Lung (tissue), 17 donors: ENCODE measurements at places on chromosomes 12 and 14.

- DNase-seq, result no peak
Observed at GRCh38 chr12:92898755-92899154, 30.3 kb downstream of the EEA1 start.

DNA sequence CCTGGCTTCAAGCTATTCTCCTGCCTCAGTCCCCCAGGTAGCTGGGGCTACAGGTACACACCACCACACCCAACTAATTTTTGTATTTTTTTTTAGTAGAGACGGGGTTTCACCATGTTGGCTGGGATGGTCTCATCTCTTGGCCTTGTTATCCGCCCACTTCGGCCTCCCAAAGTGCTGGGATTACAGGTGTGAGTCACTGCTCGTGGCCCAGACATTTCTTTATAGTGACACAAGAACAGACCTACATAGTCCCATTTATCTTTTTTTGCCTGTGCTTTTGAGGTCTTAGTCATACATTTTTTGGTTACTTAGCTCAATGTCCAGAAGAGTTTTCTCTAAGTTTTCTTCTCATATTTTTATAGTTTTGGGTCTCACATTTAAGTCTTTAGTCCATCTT lies 247.4 kb downstream of the SYT10 start:
- no peak for DNase-seq

DNA sequence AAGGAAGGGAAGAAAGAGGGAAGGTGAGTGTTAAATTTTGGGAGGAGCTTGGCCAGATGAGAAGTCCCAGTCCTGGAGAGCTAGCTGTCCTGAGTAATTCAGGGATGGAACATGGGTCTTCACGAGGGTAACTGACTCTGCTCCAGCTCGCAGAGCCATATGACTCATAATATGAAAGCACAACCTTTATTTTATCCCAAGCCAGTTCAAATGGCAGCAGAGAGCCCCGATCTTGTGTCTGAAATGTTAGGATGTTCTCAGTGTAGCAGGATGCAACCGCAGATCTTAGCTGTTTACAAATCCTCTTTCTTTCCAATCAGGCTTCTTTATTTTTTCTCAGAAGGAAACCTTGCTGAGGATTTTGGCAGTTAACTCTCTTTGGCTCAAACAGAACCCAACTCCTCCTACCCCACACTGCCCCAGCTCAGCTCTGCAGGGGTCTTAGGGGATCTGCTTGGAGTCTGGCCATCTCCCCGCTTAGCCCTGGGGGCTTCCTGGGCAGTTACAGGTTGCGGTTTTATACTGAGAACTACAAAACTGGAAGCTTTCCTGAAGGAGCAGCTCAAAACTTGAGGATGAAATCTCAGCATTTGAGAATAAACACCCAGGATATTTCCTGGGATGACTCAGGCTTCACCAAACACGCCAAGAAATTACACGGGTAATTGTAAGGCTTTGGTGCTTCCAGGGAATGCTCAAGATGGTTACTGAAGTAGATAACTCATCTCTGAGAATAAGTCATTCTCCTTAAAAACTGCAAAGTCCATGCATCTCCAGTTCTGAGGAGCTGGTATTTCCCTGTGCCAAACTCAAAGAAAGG lies 92.5 kb downstream of the VCPKMT start:
- no peak for DNase-seq

- no peak for DNase-seq
Observed at GRCh38 chr12:26121323-26122060, 3.3 kb downstream of the BHLHE41 start.

DNA sequence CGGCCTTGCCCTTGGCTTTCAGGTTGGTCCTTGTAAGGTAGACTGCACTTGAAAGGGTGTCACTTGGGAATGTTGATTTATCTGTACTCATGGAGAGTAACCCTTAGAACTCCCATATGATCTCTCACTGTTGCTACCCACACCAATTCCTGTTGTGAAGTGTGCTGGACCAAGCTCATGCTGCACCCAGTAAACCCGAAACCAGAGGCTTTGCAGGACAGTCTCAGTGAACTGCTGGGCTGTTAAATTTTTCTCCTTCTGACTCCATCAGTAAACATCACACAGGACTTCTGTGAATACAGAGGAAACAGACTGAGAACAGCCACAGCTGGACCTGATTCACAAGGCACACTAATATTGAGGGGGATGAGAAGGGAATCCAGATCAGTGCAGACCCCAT lies 783.0 kb downstream of the TMEM121 start:
- no peak for DNase-seq

- DNase-seq, result no peak
Observed at GRCh38 chr12:62335796-62336195, 75.6 kb downstream of the USP15 start.

- peak; percentile 64 for DNase-seq
Observed at GRCh38 chr12:52156757-52157565, 34.9 kb downstream of the KRT80 start.

- peak; percentile 94 for DNase-seq
Observed at GRCh38 chr14:58637391-58638230, at the start of gene DACT1. TSS of gene DACT1 (plus strand) at chr14:58637962. CDS start at chr14:58638203, 241 bp downstream.

GRCh38 chr14:104908303-104908702 lies 16.4 kb upstream of the PLD4 start:
- no peak for DNase-seq

GRCh38 chr14:104458845-104459244 lies 120.7 kb upstream of the C14orf180 start:
- no peak for DNase-seq

GRCh38 chr12:24838531-24838950 lies 110.4 kb downstream of the BCAT1 start:
- DNase-seq, result peak; percentile 82

DNA sequence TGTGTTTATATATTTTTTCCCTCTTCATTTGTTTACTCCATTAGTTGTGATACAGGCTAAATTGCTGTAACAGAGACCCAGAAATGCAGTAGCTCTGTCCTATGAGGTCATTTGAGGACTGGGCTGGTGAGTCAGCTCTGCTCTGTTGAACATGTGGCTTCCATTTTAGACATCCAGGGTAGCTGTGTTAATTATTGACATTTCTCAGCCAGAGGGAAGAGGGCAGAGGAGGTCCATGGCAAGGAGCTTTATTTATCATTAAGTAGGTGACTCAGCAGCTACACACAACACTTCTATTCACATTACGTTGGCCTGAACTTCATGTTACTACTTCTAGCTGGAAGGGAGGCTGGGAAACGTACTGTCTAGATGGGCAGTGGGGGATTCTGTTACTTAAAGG lies 85.4 kb downstream of the PTCSC3 start:
- DNase-seq, result peak; percentile 9

DNA sequence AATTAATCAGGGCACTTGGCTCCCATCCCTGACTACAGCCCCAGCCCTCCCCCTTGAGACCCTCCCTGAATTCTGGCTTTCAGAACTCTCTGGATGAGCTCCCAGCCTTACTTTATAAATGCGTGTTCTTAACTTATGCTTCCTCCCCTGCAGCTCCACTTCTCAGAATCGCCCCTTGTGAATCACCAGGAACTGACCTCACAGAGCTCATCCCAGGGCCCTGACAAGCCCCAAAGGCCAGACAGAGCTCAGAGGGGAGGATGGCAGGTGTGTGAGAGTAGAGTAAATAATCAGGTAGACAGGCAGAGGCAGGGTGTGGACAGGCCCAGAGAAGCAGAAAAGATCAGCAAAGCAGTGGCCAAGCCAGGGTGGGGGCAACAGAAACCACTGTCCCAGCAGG lies 68.2 kb upstream of the FOXN3 start:
- DNase-seq, result no peak

GRCh38 chr14:67485501-67486095 lies 2.9 kb downstream of the TMEM229B start:
- no peak for DNase-seq

- DNase-seq, result no peak
Observed at GRCh38 chr14:63686926-63687325, 40.9 kb downstream of the SGPP1 start.

GRCh38 chr14:20697273-20698017 lies 8.9 kb downstream of the ANG start:
- peak; percentile 78 for DNase-seq

- peak; percentile 42 for DNase-seq
Observed at GRCh38 chr12:124030510-124030909, 57.5 kb downstream of the ZNF664 start.

- DNase-seq, result peak; percentile 55
Observed at GRCh38 chr14:25042362-25043299, 7.3 kb downstream of the STXBP6 start.

GRCh38 chr12:106332536-106332935 lies 25.0 kb upstream of the POLR3B start:
- DNase-seq, result no peak

DNA sequence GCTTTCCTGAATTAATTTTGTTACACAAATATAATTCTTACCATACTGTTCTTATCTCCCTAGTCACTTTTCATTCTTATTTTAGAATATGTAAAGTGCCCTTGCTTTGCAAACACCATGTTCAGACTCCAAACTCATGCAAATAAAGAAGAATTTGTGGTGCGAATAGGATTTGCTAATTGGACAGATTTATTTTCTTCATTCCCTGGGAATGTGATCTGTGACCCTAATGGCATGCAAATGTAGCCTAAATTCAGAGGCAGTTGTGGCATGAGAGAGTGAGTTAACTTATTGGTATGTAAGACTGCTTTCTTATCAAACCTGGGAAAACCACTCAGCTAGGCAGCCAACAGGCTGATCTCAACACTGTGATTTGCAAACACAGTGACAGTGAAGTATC lies 10.0 kb downstream of the CAPZA3 start:
- DNase-seq, result no peak

- DNase-seq, result no peak
Observed at GRCh38 chr12:89108265-89108664, 244.0 kb downstream of the DUSP6 start.

- no peak for DNase-seq
Observed at GRCh38 chr14:71475916-71476315, 456.3 kb upstream of the RGS6 start.

- no peak for DNase-seq
Observed at GRCh38 chr12:120214626-120215356, 13.9 kb upstream of the RPLP0 start.

DNA sequence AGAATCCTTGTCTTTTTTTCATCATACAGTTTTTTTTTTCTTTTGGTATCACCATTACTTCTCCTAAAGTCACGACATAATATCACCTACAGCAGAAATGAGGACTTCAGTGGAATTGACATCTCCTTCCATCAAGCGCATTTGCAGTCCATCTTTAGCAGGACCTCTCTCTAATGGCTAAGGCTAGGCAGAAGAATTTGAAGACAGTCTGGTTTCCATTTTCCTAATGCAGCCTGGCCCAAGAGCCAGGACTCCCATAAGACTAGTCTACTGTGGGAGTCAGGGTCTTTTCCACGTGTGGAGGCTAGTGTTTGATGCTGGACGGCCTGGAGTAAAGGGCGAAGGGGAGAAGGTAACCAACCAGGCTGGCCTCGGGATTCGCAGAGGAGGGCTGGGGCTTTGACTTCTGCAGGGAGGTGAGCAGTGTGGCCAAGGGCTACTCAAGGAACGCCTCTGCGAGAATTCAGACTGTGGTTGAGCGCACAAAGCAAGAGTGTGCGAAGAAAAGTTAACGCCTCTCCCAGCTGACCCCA lies 769 bp upstream of the ZNF740 start:
- DNase-seq, result no peak

DNA sequence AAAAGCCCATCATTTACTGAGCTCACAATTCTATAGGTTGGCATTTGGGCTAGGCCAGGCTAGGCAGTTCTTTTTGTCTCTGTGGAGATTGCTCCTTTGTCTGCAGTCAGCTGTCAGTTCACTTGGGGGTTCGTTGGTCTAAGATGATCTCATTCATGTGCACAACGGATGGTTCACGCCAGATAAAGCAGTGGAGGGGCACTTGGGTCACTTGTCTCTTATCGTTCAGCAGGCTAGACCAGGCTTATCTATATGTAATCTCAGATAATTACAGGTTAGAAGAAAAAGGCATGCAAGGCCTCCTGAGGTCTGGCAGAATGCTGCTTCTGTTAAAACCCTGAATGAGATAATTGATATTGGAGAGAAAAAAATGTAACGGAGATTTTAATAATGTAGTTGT lies 119.0 kb upstream of the ATP2B1 start:
- no peak for DNase-seq

GRCh38 chr14:75837151-75837787 lies 144.5 kb downstream of the TGFB3 start:
- DNase-seq, result no peak

- no peak for DNase-seq
Observed at GRCh38 chr12:98416845-98417244, 98.5 kb upstream of the TMPO start.

- no peak for DNase-seq
Observed at GRCh38 chr12:112179341-112179740, 54.0 kb downstream of the TRAFD1 start.

- peak; percentile 65 for DNase-seq
Observed at GRCh38 chr12:4849115-4849541, 60.6 kb upstream of the KCNA1 start.

- no peak for DNase-seq
Observed at GRCh38 chr14:92607702-92608429, 94.3 kb downstream of the RIN3 start.

GRCh38 chr12:52496054-52496453 lies 3.0 kb upstream of the KRT6A start:
- no peak for DNase-seq

GRCh38 chr14:92382677-92383076 lies 59.7 kb downstream of the SLC24A4 start:
- DNase-seq, result peak; percentile 30

DNA sequence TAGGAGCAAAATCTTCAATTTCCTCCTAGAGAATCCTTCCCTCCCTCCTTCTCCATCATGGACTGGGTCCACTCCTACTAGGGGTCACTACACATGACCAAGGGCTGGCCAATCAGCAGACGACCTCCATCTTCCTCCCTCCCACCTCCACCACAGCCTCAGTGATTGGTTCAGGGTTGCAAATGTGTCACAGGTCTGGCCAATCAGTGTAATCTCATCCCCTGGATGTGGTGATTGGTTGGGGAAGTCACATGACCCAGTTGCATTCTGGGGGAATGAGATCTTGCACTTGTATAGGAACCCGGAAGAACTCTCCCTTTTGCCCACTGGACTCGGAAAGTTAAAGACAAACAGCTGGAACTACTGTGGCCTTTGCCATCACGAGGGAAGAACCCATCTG lies 169.2 kb downstream of the PIWIL1 start:
- DNase-seq, result no peak

- DNase-seq, result no peak
Observed at GRCh38 chr12:52618216-52618615, at the start of gene KRT73. TSS of gene KRT73 (minus strand) at chr12:52618559. CDS start at chr12:52618524, 35 bp downstream.

- no peak for DNase-seq
Observed at GRCh38 chr14:71988476-71988875, 56.2 kb downstream of the RGS6 start.

DNA sequence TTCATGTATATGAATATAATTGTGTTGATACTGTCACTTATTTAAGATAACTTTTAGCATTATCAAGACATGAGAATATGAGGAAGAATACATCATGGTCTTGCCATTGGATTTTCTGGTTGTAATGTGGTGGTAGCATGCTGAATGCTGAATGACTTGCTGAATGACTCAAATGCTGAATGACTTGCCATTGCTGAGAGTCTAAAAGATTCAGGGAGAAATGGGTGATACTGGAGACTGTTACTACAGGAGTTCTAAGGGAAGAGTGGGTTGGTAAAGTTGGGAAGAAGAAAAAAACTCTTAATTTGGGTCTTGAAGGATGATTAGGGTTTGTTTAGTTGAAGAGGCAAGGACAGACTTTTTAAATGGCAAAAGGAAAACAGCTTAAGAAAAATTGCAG lies 72.1 kb upstream of the MANSC4 start:
- DNase-seq, result no peak
